HS-27A (cell line): ENCODE measurements at places on chromosomes 16 and 17.

- DNase-seq = no peak
Measured at GRCh38 chr17:78889531-78889930, 13.5 kb downstream of the CEP295NL start.

DNA sequence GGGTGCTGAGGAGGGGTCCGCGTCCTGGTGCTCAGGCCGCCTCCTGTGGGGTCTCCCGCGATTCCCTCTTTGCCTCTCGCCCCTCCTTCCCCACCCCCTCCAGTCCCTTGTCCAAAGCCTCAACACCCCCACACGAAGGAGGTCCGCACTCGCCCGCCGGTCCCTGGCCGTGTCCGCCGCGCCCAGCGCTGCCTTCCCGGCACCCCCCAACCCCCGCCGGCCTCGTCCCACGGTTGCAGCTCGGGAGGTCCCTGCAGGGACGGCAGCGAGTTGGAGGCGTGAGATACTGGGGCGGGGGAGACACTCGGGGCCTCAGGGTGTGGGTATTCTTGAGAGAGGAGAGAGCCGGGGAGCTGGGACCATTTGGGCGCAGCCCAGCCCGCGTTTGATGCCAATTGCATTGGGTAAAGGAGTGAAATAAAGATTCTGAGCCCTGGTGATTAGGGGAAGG is 468 bp downstream of the FLYWCH2 start:
- DNase-seq = no peak

DNA sequence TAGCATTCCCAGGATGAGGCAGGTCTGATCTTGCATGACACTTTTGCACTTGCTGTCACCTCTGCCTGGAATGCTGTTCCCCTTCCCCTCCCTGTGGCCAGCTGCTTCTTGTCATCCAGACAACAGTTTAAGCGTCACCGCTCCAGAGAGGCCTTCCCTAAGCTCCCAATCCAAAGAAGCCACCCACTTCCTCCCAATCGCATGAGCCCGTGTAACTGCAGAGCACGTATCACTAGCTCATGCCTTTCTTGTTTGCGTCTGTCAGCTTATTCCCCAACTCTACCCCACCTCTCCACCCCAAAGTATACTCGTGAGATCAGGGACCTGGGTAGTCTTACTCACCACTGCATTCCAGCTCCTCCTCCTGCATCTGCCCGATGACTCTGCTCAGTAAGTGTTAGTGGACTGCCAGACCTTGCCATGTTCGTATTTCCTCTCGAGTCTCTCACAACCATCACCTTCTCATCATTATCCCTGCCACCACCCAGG is 92.8 kb downstream of the GAS7 start:
- DNase-seq = no peak

GRCh38 chr16:66395806-66396555 is 29.5 kb downstream of the CDH5 start:
- no peak for DNase-seq

DNA sequence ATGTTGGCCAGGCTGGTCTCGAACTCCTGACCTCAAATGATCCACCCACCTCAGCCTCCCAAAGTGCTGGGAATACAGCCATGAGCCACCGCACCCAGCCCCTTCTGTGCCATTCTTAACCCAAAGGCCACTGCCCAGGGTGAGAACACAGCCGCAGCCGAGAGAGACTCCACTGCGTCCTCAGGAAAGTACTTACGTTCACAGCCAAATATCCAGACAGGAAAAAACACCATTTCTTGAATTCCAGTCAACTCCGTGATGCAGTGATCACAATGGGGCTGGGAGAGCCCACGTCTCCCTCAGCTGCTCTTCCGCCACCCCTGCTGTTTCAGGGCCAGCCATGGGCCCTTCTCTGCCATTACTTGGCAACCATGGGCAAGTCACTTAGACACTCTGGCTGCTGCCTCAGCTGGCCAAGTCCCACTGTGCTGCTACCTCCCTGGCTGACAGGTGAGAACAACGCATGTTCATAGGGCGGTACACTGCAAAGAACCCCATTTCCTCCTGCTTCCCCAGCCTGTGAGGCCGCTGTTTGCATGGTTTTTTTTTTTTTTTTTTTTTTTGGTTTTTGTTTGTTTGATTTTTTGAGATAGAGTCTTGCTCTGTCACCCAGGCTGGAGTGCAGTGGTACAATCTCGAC is 4.3 kb downstream of the CDIP1 start:
- DNase-seq = no peak

GRCh38 chr16:57567691-57568090 is 25.2 kb downstream of the ADGRG5 start:
- no peak for DNase-seq

DNA sequence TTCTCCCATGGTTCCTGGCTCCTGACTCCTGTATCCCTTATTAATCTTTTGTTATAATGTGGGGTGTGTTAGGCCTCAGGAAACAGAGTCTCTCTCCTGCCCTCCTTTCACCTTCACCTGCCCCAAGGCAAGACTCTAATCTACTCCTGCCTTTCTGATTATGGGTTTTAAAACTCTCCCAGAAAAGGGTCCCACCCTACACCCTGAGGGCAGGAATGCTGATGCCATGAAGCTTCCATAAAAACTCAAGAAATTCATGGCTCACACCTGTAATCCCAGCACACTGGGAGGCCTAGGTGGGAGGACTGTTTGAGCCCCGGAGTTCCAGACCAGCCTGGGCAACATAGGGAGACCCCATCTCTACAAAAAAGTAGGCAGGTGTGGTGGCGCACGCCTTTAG is 18.6 kb upstream of the SRCAP start:
- no peak for DNase-seq

GRCh38 chr17:8285270-8286181 is 2.9 kb upstream of the RANGRF start:
- no peak for DNase-seq

- no peak for DNase-seq
Measured at GRCh38 chr16:76926595-76926994, 264.4 kb upstream of the MON1B start.

DNA sequence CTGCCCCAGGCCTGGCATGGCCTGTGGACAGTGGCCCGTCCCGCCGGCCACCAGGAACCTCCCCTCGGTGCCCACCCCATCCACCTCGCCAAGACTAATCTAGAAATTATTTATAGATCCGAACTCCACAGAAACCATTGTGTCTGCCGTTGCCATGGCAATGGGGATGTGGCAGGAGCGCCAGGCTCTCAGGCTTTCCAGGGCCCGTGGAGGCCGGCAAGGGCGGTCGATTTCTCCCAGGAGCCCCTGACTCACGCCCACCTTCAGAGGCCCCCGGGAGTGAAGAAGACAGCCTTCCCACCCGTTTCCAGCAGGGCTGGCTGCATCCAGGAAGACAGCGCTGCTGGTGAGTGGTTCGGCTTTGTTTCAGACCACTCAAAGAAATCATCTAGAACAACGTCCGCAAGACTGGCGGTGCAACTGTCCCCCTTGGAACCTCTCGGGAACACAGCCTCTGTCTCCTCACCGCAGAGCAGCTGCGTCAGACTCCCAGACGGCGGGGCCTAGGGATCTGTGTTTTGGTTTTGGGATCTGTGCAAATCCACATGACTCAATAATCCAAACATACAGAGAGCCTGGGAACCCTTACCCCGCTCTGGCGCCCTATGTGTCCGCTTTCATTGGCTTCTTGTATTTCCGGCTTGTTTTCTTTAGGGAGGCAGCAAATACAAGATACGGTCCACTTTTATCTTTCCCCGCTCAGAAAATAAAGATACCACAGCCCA is 48.5 kb upstream of the ZCCHC14 start:
- DNase-seq = no peak

DNA sequence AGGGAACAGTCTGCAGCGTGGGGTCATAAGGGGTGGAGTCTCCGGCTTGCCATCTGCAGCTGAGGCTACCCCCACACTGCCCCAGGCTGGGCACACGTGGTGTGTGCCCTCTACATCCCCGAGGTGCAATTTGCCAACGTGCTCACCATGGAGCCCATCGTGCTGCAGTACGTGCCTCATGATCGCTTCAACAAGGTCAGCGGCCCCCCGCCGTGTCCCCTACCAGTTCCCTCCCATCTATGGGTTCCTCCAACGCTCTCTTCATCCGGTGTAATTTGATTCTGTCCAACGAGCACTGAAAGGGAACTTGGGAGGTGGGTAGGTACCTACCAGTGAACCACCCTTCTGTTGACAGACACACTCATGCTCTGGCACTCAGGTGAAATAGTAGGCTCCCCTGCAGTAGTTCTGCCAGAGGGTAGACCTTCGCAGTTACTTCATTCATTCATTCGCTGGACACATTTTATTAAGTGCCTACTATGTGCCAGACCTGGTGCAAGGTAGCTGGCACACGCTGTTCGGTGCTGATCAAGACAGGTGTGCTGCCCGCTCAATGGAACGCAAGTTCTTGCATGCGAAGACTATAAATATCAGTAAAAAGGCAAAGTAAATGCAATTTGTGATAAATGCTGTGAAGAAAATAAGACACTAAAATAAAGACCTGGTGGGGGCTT is 2.7 kb downstream of the MLLT6 start:
- DNase-seq = no peak

- no peak for DNase-seq
Measured at GRCh38 chr17:78707016-78707415, 75.1 kb downstream of the CYTH1 start.

GRCh38 chr16:85935391-85935973 is 36.5 kb downstream of the IRF8 start:
- DNase-seq = no peak

- peak; percentile 26 for DNase-seq
Measured at GRCh38 chr17:48728232-48729231, at the start of gene HOXB13. Gene HOXB13 (minus strand): TSS chr17:48728750. CDS start chr17:48728593, 157 bp downstream.

- no peak for DNase-seq
Measured at GRCh38 chr16:87725596-87726235, 40.1 kb downstream of the KLHDC4 start.

DNA sequence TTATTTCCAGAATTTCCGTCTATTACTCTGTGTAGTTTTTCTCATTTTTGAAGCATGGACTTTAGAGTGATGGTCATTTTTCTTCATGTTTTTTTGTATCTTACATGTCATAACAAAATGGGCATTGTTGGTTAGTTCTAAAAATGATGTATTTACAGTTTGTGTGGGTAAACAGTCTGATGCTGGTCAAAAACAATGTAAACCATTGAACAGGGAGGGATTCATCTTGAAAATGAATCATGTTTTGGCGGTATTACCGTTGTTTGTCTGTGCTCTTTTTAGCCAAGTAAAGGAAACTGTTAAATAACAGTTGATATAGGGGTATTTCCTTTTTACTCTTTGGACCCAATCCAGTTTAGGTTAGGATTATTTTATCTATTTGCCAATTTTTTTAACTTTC is 315.8 kb downstream of the BCAS3 start:
- DNase-seq = no peak

DNA sequence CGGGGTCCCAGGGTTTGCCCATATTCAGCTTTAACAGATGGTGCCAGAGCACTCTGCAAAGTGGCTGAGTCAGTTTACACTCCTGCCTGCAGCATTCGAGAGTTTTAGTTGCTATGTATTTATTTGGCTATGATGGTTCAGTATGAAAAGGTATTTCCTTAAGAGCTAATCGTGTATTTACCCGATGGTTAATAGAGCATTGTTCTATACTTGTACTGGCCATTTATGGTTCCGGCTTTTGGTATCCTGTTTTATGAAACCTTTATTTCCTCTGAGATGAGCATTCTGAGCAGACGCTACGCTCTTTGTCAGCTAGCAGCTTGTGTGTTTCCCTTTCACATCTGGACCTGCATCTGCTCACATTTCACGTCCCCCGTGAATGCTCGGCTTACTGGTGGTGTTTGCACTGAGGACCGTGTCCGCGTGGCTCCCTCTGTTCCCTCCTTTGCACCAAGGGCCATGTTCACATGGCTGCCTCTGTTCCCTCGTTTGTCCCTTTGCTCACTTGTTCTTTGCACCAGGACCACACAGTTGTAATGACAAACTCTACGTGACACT is 149.1 kb upstream of the CHMP6 start:
- no peak for DNase-seq

DNA sequence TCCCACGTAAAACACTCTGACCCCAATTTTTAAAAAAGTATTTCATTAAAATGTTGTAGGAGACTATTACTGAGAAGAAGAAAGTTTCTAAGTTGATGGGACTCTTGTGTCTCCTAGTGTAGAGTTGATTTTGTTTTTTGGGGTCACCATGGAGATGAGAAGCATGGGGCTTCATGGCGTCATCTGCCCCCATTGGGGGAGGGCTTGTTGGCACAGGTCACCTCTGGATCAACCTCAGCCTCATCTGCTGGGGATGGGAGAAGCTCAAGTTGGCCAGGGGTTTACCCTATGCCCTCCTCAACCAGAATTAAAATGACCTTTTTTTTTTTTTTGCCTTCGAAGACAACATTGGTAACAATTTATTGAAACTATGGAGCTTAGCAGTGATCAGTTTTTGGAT is 28.3 kb downstream of the MSI2 start:
- DNase-seq = no peak

DNA sequence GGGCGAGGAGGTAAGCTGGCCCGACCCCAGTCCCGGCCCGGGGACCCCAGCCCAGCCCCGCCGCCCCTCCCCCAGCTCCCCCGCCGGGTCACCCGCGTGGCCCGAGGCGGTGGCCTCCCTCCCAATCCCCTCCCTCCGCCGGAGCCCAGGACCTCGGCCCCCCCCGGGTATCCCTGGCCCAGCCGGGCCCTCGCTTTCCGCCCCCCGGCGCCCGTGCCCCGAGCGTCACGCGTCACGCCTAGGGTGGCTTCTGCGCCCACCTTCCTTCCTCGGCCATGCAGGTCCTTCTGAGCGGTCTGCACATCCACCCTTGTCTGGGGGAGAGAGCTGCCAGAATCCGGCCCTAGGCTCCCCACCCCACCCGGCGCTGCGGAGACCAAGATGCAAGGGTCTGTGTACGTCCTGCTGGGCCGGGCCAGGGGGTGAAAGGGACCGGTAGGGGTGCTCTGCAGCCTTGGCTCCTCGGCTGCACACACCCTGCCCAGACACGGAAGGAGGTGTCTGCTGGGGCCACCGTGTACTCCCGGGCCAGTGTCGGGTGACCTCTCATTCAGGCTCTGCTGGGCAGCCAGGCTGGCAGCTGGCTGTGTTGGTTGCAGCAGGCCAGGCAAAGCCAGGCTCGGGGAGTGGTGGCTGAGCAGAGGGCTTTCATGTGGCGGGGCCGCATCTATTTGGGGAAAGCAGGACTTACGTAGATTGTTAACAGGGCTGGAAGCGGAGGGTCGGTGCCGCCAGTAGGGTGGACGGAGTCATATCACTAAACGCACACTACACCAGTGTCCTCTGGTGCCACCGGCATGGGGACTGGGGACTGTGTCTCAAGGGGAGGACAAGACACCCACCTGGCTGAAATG is 754 bp downstream of the RAB11FIP4 start:
- DNase-seq = no peak

DNA sequence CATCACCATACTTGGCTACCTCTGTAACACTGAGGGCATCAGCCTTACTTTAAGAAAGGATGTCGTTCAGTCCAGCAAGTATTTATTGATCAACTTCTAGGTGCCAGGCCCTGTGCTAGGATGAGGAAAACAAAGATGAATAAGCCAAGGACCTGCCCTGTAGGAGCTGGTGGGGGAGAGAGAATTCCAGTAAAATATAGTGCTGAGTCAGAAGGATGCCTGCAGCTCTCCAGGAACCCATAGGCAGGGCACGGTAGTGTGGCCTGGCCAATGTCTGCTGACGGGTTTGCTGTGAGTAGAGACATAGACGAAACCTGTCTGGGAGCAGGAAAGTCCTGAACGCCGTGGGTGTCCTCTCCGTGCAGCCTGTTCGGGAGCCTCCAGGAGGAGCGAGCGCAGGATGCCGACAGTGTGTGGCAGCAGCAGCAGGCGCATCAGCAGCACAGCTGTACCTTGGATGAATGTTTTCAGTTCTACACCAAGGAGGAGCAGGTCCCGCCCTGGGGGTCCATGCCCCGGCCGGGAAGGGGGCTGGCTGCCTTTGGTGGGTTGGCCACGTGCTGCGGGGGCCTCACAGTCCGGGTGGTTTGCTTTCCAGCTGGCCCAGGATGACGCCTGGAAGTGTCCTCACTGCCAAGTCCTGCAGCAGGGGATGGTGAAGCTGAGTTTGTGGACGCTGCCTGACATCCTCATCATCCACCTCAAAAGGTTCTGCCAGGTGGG is 55.6 kb downstream of the USP43 start:
- no peak for DNase-seq
